ENCODE measurements at places on chromosomes 7 and 10.

DNA sequence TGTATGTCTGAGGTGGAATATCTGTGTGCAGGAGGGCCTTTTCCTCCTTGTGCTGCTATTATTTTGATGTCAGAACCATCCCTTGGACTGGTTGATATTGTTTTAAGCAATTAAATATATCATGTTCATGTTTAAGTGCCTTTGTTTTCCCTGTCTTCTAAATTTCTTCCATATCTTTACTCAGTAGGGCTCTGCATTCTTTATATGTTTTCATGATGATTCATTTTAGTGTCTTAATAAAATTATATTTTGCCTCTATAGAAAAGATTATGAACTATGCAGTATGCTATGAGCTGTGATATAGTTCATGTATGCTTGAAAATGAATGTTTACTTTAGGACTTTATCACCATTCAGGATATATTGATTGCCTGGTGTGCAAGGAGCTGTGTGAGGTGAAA, 34.8 kb downstream of the AHR start:
- DNase-seq: no peak

- DNase-seq: no peak
Measured at GRCh38 chr7:21782996-21783395, 162.7 kb downstream of the CDCA7L start.

DNA sequence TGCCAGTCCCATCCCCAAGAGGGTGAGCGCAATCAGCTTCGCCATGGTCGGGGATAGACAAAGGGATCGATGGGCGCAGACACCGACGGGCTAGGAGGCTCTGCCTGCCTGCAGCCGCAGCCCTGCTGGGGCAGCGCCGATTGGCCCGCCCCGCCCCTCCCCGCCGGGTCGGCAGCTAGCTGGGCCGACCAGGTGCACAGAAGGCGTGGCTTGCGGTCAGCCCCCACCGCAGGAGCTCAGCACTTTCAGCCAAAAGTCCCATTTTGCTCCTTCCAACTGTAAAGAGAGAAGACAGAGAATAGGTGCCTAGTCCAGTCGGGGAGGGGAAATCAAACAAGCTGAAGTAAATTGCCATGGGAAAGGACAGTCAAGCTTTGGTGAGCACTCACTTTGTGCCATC, at the start of gene PON1:
TSS of gene PON1 (minus strand) at position 102 of the 400 bp plus-strand sequence. CDS start at position 45, 57 bp downstream.
- DNase-seq: peak; percentile 25

DNA sequence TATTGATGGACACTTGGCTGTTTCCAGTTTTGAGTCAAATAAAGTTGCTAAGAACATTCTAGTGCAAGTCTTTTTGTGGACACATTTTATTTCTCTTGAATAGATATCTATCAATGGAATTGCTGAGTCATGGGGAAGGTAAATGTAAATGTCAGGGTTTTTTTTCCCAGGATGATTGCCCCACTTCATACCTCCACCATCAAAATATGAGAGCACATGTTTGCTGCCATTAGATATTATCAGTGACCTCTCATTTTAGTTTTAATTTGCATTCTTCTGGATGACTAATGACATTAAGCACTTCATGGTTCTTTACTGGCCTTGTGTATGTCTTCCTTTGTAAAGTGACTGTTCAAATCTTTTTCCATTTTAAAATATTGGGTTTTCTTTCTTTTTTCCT, 45.7 kb downstream of the PAPSS2 start:
- no peak for DNase-seq

- no peak for DNase-seq
Measured at GRCh38 chr10:121216721-121217181, 365.6 kb downstream of the WDR11 start.

DNA sequence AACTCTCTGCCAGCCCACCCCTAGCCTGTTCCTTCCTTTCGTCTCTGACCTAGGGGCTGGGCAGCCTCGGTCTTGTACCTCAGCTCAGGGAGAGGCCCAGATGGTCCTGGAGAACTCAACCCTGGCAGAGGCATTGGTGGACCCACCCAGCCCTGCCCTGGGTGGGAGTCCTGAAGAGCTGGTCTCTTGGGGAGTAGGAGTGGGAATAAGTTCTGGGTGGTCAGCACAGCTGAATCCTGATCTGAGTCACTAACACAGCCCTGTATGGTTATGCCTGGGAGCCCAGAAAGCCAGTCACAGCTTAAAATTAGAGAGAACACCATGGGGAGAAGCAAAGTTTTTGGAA, 84.0 kb downstream of the SORBS1 start:
- DNase-seq: no peak

- no peak for DNase-seq
Measured at GRCh38 chr7:46444256-46444655, 523.2 kb upstream of the IGFBP3 start.

DNA sequence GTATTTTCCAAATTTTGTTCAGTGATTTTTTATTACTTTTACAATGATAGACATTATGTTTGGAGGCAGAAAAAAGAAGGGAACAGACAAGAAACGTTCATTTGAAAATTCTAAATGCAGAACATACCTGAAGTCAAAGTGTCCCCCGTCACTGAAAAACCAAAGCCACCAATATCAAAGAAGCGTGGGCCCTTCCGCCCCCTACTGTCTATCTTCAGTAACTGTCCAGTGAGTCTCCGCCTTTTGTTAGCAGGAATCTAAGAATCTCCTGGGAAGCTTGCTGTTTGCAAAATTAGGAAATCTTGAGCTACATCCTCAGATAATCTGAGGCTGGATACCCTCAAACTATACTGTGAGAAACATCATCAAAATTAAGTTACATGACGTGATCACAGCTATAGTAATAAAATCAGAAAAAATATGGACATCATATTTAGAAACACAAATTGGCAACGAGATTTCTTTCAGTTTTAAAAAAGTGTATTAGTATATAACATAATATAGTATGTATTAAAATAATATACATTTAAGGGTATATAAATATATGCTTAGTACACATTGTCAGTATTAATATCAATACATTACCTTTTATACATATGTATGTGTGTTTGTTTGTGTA, 169.3 kb upstream of the AKR1E2 start:
- DNase-seq: peak; percentile 57

DNA sequence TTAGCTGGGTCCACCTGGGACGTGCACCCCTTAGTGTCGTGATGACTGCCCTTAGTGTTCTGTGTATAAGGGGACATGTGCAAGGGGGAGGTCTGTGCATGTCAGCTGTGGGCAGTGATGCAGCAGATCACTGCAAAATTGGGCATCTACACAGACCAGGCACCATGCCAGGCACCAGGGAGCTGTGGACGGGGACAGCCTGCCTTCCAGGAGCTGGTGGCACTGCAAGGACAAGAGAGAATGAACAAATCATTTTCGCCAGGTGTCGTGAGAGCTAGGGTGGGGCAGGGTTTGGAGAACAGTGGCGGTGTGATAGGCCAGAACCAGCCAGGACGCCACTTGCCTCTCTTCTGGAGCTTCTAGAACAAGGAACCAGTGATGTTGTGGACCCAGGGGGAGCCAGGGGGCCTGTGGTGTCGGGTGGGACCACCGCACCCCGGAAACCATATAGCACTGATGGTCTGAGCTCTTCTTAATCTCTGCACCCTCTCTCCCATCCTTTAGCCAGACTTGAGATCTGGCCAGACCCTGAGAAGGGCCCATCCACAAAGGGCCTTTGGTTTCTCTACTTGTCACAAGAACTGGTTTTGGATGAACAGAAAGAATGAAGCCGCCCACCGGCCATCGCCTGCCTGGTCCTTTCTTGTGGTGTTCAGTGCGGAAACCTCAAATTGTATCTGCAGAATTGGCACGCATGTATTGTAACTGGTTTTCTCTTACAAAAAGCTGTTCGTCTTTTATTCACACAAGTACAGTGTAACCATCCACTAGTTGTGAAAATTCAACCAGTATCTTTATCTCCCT, 30.7 kb downstream of the PRF1 start:
- DNase-seq: no peak

DNA sequence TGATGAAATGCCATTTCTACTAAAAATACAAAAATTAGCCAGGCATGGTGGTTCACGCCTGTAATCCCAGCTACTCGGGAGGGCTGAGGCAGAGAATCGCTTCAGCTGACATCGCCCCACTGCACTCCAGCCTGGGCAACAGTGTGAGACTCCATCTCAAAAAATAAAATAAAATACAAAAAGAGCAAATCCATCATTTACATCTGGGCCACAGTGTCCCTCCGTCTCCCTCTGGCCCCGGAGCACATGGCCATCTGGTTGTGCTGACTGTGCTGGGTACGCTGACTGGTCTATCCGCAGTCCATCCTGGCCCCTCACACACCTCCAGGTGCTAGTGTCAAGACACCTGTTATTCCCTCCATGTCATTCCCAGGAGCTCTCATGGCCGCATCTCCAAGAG, 42.1 kb downstream of the KCNH2 start:
- no peak for DNase-seq

DNA sequence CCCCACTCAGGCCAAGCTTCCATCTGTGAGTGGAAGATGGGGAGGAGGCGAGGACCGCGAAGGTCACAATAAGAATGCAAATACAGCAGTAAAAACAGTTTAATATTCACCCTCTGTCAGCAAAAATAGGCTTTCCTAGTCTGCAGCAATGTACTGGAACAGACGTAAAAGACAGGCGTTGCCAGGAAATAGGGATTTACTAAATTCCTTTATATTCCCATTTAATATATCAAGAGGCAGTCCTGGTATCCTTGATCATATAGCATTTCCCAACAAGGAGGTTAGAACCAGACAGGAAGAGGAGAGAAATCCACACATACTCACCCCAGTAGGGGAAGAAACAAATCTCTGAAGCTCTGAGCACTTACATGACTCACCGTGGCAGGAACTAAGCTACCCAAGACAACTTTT, 1054.9 kb upstream of the C7orf33 start:
- no peak for DNase-seq

DNA sequence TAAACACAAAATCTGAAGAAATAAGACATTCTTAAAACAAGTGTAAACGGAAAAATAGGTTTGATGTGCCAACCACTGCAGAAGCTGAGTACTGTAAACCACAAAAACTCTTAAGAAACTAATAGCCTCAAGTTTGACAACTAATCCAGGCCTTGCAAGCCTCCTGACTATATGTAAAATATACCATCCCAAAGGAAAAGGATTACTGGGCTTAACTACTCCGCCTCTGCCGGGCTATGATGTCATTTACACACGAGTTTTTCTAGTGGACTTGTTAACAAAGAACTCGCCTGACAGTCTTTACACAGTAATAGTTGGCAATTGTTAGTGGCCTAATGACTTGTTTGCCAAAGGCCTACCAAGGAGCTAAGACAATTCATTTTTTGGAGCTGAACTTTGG, 2.1 kb downstream of the KIF5B start:
- no peak for DNase-seq

- no peak for DNase-seq
Measured at GRCh38 chr7:158733775-158734494, 29.3 kb upstream of the NCAPG2 start.

DNA sequence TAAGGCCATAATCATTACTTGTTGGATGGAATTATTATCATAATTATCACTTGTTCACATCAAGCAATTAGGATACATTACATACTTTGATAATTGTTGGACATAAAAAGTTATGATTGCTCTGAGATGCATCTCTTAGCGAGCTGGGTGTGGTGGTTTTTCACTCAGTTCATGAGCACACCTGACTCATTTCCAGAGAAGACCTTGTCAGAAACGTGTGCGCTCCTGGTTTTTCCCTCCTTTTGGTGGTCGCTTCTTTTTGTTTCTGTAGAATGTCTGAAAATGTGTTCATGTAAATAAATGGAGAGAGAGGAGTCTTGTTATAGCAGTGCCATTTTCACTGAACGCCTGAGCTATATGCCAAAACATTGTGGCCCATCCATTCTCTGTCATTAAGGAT, 141.3 kb downstream of the PAXIP1 start:
- DNase-seq: no peak

DNA sequence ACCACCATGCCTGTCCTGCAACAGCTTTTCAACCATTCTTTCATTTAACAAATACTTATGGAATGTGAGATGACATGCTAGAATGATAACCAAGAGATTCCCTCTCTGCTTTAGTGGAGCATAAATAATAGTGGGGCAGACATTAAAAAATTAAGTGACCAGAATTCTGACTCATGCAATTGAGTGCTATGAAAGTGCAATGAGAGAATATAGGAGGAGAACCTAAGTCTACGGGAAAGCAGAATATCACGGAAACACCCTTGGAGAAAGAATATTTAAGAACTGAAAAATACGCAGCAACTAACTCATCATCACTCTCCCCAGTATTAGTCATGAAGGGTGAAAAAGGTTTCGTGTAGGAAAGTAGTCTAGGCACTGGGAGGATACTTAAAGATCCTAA, 7.1 kb downstream of the KIF5B start:
- no peak for DNase-seq

DNA sequence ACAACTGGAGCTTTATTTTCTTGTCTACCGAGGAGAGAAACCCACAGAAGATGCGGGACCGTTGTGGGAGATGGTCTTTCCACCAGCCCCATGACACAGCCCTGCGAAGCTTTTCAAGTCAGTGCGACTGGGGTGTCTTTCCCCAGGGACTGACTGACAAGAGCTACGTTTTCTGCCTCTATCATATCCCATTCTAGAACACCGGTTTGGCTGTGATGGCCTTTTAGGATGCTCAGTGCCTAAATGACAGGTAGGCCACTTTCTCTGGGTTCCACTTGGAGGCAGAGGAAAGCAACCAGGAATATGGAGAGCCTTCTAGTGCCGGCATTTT, 16.9 kb downstream of the SLC13A4 start:
- DNase-seq: no peak

DNA sequence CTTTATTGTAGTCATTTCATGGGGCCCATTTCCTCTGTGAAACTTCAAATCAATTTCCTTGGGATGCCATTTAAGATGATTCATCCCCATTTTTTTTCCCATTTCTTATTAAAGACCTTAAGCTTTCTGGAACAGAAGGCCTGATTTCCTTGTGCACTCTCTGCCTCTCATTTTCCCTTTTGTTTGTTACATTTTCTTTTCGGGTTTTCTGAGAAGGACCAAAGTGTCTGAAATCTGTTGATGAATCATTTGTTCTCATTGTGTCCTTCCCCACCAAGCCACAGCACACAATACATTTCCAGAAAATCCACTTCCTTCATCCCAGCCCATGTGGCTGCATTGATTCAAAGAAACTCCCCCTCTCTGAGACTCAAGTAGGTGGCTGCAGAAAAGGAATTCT, 372.4 kb downstream of the SFMBT2 start:
- DNase-seq: no peak

DNA sequence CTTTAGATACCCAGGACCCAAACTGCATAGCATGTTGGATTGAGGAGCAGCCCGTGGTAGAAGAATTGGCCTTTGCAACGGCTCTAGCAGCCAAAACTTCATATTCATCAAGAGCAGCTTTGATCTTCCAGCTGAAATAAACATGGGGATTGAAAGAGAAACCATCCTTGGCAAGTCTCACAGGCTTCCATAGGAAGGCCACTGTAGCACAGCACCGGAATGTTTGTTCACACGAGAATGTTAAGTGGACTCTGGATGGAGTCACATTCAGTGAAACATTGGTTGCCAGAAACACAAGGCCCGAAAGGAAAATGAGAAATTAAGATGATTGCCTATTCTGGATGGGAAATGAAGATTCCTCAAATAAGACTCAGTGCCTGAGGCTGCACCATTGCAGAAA, 97.4 kb downstream of the RAB18 start:
- DNase-seq: no peak

DNA sequence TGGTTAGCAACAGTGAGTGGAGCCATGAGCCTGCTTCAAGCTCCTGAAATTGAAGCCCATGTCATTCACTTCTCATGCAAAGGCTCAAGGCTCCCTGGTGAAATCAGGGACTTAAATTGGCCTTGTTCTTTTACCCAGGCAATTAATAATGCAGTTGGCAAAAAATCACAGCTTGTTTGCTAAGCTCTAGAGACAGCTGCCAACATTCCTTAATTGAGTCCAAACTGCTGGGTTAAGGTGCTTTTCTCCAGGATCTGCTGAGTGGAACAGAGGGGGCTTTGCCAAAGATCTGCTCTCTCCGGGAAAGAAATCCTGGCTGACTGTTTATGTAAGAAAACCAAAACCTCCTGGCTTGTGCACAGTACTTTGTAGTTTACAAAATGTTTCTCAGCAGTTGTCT, 257.6 kb upstream of the GHITM start:
- DNase-seq: no peak
